HepG2 (cell line): ENCODE measurements at places on chromosomes 13 and 19. TPM values are rescaled to one million over a fixed set of nuclear protein-coding genes. Genes with fewer than 3 reads are reported as not detected.

DNA sequence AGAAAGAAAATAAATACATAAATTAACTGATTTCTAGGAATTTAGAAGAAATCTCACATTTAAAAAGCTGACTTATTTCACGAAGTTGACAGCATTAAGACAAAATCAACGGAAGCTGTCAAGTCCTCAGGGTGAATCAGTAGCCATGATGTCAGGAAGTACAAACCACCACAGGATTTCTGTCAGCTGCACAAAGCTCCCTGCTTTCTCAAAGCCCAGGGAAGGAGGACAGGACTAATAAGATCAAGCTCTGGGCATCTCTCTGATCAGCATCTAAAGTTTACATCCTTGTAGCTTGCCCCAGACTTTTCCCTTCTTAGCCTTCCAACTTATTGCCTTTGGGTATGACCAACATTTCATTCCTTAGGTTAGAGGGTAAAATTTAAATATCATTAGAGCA, 9.4 kb downstream of the DCT start:
- H3K27me3 ChIP-seq: no peaks in the 10 kb centered on the region
- no peak overlapping the region for H3K27ac ChIP-seq
- no peak for DNase-seq
- no peak overlapping the region for H3K4me3 ChIP-seq
- no peaks in the 10 kb centered on the region for H3K36me3 ChIP-seq

The ZNF569 gene
- total RNA-seq: 5.7 and 7.0 TPM in 2 replicates

- H3K27me3 ChIP-seq: no peaks in the 10 kb centered on the region
- H3K4me1 ChIP-seq: peaks cover 20% of the 10 kb centered on the region
- no peak for DNase-seq
- no peak overlapping the region for H3K27ac ChIP-seq
Observed at GRCh38 chr19:19482809-19483596, 32.3 kb downstream of the TSSK6 start.

- no peaks in the 10 kb centered on the region for H3K27me3 ChIP-seq
- H3K36me3 ChIP-seq: no peaks in the 10 kb centered on the region
- DNase-seq: no peak
- H3K27ac ChIP-seq: no peak overlapping the region
Observed at GRCh38 chr13:111347438-111347837, 27.0 kb downstream of the TEX29 start.

DNA sequence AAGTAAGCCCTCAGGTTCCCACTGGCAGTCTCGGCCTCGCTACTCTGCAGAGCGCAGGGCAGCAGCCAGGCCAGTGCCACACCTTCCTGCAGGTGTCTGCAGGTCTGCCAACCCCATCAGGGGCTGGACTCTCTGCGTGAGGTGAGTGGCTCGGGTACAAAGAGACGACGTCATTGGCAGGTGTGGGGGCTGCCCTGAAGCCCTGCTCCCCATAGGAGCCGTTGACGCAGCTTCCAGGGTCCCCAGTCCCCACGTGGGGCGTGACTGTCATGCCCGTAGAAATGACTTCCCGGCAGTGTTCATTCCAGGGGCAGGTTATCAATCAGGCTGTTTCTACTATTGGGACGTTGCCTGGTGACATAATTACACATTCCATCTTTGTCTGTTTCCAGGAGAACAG, 15.3 kb upstream of the GJB6 start:
- H3K4me1 ChIP-seq: peaks cover 10% of the 10 kb centered on the region; the same call in 1 of the 2 replicates
- no peak overlapping the region for H3K27ac ChIP-seq
- no peaks in the 10 kb centered on the region for H3K36me3 ChIP-seq
- H3K27me3 ChIP-seq: no peaks in the 10 kb centered on the region
- no peak overlapping the region for H3K4me3 ChIP-seq

GRCh38 chr19:11324079-11324661, 15.3 kb downstream of the RAB3D start:
- H3K36me3 ChIP-seq: no peaks in the 10 kb centered on the region
- H3K4me1 ChIP-seq: peaks cover 35% of the 10 kb centered on the region
- peak overlapping the region; percentile 45 for H3K27ac ChIP-seq
- H3K4me3 ChIP-seq: peak overlapping the region; percentile 51

The LILRA5 gene
- total RNA-seq: not detected in 2 replicates

The TNNT1 gene
- total RNA-seq: 1.3 and 1.4 TPM in 2 replicates

The CGB8 gene
- total RNA-seq: not detected in 2 replicates

- H3K36me3 ChIP-seq: peaks cover 1% of the 10 kb centered on the region; the same call in 1 of the 2 replicates
- H3K4me1 ChIP-seq: peaks cover 34% of the 10 kb centered on the region
Observed at GRCh38 chr13:33207615-33207961, 78.0 kb downstream of the STARD13 start.

DNA sequence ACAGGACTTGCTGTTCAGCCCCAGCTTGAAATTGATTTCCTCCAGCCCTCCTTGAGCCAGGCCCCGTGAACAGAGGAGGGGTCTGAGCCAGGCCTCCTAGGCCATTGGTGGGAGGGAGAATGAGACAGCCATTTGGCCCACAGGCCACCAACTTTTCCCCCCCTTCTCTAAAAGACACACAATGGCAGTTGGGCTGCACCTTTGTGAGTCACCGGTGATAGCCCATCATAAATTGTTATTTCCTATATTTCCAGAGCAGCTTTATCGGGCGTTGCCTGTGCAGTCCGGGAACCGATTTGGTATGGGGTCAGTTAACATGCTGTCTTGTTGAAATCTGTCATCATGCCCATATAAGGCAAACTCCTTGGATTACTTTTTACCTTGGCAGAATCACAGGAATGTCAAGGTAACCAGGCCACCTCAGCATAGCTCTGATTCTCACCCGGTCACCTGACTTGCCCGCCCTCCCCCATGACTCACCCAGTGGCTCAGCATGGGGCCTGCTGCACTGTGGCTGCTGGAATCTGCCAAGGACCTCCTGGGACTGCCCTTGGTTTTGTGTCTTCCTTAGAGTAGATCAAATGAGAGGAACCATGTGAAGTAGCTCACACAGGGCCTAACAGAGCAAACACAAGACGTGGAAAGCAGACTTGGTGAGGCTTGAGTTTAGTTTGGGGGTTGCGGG, 36.1 kb downstream of the ACTN4 start:
- DNase-seq: peak; percentile 96
- H3K27ac ChIP-seq: peak overlapping the region; percentile 85
- no peaks in the 10 kb centered on the region for H3K27me3 ChIP-seq
- peaks cover 6% of the 10 kb centered on the region for H3K36me3 ChIP-seq
- H3K4me1 ChIP-seq: peaks cover 99% of the 10 kb centered on the region
- peak overlapping the region; percentile 27 for H3K4me3 ChIP-seq

- no peak overlapping the region for H3K27ac ChIP-seq
- no peaks in the 10 kb centered on the region for H3K27me3 ChIP-seq
Observed at GRCh38 chr13:100589178-100589725, 663 bp upstream of the GGACT start.

GRCh38 chr13:35882722-35883497, 248.3 kb downstream of the DCLK1 start:
- no peaks in the 10 kb centered on the region for H3K36me3 ChIP-seq
- H3K4me1 ChIP-seq: no peaks in the 10 kb centered on the region
- no peak for DNase-seq
- no peaks in the 10 kb centered on the region for H3K27me3 ChIP-seq
- H3K4me3 ChIP-seq: no peak overlapping the region
